HCT116 (cell line): ENCODE measurements at places on chromosomes 7 and 10.

DNA sequence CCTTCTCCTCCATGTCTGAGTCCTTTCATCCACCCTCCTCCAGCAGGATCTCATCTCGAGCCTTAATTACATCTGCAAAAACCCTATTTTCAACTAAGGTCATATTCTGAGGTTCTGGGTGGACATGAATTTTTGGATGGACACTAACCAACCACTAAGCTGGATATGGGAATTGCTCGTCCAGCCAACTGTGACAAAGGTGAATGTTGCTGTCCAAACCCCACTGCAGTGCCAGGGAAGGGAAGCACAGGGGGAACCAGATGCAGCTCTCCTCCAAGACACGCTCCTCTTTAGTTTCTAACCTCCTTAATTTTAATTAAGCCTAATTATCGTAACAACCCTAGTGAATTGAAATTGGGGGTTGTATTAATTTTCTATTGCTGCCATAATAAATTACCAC lies 65.1 kb upstream of the EBF3 start:
- DNase-seq = no peak

- no peak for DNase-seq
Measured at GRCh38 chr10:13338390-13339110, 9.5 kb downstream of the SEPHS1 start.

DNA sequence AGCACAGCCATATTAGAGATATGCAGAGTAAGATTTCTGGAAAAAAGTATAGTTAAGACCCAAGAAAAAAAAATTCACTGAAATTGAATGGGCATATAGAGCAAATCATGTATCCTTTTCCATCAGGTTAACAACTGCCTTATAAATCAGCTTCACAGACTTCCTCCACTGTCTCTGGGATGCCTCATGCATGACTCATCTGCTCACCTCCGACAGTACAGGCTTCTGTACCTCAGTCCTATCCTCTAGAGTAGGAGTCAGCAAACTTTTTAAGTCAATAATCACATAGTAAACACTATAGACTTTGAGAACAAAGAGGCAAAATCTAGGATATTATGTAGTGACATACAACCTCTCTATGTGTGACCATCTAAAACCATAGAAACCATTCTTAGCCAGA lies 211.6 kb upstream of the SP8 start:
- DNase-seq = peak; percentile 38

DNA sequence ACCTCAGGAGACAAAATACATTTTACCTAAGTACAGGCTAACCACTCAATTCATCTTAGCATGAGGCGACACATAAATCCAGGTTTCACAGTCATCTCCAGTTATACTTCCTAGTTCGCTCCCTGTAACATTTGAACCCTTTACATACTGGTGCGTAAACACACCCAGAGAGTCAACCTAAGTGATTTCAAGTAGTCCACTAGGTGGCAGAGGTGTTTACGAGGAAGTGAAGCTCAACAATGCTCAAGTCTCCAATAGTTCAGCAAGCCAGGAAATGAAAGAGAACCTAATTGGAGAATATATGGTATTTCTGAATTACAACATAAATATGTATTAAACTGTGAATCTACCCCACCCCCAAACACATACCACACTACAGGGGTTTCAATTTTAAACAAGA lies 76.3 kb upstream of the ABCB5 start:
- peak; percentile 35 for DNase-seq

DNA sequence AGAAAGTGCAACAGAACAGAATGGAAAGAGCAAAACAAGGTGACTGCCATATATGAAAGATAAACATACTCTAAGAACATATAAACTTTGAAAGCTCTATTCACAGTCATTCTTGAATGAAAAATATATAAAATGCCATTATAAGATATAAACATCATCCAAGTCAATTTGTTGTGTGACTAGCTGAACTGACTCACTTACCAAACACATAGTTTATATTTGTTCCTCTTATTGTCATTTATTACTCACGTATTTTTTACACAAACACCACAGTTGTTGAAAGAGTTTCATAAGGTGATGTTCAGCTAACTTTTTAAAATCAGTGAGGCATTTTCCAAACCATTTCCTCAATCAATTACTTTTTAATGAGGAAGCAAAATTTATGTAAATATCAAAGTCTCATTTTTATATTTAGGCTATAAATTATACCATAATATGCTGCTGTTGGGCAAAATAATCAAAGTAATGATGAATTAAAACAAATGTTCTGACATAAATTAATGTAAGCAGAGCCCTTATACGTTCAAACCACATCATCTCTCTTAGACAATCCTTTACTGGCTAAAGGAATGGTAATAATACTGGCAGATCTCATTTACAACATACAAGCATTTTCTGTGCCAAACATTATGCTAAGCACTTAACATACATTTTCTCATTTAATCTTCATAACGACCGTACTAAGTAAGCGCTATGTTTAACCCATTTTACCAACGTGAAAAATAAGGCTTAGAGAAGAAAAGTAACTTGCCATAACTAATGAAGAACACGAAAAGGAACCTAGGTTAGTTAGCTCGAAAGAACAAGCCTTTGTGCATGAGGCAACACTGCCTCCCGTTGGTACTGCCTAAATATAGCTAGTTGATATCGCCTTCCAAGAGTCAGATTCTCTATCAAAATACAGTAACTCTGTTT lies 7.3 kb downstream of the LRRN3 start:
- peak; percentile 18 for DNase-seq

DNA sequence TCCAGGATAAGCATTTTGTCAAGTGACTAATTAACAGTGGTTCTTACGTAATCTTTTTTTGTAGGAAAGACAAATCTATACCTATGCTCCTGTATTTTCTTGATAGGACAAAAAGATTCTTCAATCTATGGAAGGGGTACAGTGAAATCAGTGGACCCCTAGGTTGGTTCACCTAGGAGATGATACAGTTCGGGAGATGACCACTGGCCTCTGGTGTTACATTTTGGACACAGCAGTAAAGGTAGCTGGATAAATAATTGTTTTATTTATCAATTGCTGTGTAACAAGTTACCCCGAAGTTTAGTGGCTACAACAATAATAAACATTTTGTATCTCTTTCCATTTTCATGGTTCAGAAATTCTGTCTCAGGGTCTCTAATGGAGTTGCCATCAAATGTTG lies 288.2 kb upstream of the MAGI2 start:
- no peak for DNase-seq
